ENCODE measurements at places on chromosomes 2 and 18.

DNA sequence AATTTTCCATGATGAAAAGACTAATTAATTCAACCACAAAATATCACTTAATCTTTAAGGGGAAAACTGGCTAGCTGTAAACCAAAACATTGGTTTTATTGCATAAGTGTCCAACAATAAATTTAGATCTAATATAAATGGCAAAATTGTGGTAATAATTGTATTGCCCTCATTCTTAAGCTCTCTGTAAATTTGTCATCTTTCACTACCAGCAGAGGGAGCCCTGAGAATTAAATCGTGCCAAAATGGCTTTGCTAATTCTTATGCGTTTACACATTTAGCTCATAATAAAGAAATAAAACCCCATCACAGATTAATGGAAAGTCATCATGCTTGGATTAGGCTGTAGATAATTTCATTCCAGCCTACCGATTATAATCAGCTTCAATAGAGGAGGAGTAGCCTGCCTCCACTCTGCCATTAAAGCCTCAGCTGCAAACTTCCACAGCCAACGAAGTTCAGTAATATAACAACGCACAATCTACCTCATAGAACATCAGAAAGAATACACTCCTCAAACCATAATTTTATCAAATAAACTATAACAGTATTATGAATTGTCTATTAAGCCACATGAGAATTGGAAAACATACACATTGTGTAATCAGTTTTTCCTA lies 70.0 kb upstream of the ATP5MC3 start:
- peak; percentile 55 for DNase-seq

DNA sequence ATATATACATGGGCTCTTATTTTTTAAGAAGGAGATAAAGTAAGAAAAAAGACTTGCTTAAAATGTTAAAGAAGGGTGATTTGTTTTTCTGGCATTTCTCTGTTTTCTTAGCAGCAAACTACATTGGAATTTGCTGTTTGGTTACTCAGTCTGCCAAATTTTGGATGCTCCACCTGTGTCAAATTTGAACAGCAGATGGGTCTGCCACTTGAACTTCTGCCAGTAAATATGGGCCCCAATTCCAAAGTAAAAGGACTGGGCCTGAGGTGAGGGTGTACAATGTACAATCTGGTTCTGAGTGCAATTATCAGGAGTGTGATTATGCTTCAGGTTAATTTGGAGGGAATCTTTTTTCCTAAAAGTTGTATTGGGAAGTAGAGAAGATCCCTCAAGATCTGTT lies 794.5 kb downstream of the DSC3 start:
- DNase-seq = no peak

- peak; percentile 65 for DNase-seq
These were observed 7.5 kb downstream of the SERTAD2 start for GRCh38 chr2:64646007-64646880.

DNA sequence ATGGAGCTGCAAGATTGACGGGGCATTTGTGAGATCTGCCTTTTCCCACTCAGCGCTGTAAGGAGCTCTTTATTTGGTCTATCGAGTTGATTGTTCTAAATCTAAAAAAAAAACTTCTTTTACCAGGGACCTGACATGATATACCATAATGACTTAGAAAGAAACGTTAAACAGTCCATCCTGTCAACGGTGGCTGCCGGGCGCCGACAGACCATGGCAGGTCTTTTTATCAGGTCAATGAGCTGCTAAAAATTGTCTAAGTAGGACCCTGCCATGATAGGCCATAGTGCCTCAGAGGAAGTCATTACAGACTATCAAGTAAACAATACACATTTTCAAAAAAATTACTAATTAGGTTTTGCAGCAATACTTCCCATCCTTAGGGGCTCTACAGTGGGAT lies 87.9 kb downstream of the KLHL14 start:
- DNase-seq = no peak

DNA sequence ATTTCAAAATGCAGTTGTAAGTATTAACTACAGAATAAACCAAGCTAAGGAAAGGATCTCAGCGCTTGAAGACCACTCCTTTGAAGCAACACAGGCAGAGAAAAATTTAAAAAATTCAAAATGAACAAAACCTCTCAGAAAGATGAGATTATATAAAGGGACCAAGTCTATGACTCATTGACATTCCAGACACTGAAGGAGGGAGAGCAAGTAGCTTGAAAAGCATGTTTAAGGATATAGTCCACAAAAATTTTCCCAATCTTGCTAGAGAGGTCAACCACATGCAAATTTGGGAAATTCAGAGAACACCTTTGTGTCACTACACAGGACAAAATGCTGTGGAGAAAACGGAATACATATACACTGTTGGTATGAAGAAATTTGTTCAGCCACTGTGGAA lies 112.6 kb upstream of the MC4R start:
- no peak for DNase-seq

DNA sequence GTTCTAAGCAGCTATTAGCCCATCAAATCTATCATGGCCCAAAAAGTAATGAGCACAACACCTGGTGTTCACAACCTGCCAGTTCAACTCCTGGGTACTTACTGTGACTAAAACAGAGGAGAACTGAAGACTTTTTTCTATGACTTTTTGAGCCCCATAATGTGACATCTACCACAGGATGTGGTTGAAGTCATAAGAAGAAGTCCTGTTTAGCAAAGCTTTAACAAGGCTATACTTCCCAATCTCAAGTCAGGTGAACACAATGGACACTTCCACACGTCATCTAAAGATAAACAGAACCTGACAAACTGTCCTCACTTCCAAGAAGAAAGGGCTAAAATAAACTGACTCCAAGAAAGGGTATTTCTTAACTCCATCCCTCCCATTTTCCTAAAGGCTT lies 138.8 kb downstream of the ATAD2B start:
- no peak for DNase-seq

DNA sequence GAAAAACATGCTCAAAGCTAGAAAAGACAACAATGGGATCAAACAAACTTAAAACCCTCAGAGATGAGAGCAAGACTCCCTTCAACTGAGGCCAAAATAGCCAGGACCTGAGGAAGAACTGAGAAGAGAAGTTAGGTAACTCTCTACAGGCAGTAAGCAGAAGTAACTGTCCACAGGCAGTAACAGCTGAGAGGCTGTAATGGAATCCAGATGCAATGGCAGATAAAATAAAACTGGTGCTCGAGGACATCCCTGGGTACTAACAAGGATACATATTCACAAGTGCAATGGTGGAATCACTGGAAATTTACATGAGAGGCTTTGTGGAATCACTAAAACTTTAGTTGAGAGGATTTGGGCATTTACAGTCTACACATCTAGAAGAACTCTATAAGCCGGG lies 30.4 kb upstream of the C2orf66 start:
- no peak for DNase-seq

DNA sequence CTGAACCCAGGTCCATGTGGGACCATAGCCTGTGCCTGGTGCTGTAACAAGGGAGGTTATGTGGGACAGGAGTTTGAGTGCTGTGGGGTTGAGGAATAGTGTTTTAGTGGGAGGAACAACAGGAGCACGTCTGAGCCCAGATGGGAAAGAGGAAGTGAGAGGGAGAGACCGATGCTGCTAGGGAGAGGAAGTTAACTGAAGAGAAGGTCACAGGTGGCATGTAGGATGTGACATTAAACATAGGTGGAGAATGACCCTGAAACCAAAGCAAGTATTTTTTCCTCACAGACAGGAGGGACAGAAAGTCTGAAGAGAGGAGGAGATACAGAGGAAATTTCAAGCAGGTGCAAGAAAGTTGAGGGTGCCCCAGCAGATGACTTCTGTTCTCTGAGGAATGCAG lies 87.8 kb downstream of the ACOXL start:
- no peak for DNase-seq

DNA sequence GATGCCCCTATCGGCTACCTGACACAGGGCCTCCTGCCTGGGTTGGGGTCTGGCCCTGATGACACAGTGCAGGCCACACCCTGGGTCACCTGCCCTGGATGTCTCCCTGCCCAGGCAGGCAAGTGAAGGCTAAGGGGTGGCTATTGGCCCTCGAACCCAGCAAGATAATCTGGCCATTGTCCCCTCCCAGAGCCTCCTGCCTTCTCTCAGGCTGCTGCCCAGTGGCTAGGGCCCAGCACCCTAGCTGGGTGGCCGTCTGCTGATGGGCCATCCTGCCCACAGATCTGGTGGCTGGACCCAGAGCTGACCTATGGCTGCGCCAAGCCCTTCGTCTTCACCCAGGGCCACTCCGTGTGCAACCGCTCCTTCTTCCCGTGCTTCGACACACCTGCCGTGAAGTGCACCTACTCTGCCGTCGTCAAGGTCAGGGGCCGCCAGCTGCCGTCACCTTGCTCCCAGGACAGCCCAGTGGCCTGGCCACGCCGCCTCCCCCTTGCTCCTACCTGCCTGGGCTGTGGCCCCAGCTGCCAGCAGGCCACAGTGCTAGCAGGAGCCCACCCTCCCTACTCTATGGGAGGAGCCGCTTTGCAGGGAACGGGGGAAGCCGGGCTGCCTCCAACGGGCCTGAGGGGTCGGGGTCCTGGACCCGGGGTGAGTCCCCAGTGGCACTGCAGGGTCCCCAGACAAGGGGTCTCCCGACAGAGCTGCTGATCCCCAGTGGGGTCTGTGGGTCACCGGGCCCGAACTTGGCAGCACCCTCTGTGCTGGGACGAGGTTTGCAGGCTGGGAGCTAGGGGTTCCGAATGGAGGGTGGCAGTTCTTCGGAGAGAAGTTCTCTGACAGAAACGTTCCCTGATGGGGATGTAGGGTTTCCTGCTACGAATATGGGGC lies 4.1 kb downstream of the RNPEPL1 start:
- DNase-seq = no peak

DNA sequence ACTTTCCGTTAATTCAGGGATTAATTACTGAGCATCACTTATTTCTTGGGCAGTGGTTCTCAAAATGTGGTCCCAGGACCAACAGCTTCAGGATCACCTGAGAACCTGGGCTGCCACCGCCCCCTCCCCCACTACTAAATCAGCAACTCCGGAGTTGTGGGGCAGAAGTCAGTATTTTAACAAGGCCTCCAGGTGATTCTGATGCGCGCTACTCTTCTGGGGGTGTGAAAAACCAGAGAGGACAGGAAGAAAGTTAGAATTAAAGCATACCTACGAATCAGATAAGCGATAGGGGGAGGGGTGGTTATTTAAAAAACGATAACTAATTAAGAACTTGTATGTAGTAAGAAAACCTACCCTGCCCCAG lies 319 bp downstream of the ZSCAN30 start:
- DNase-seq = no peak

DNA sequence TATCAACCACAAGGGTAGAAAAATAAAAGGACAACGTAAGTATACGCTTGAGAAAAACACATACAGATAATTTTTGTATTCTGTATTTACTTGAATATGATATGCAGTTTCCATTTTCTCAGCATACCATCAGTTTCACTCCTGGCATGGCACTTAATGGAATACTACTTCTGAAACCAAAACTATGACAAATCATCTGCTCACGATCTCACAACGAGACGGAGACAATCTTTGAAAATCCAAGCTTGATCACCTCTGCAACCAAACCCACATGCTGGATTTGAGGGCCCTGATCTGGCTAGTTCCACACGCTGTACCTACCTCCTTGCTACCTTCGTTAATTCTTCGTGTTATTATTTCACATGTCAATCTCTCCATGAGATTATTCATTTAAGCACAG lies 387.6 kb downstream of the NBAS start:
- no peak for DNase-seq

DNA sequence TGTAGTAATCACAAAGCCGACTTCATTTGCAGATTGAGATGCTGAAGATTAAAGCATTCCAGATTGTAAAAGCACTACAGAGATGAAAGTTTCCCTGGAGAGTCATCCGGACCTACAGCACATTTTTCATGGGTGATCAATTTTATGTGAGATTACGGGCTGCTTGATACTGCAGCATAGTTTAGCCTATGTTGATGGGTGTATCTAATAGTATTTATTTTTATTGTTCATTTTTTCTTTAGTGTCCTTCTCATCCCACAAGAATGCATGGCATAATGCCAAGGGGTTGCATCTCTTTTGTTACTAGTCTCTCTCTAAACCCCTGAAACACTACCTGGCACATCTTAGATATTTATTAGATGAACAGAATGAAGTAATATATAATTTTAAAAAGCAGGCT lies 240.4 kb downstream of the MBD2 start:
- DNase-seq = no peak

GRCh38 chr18:55743736-55744135 lies 155.7 kb upstream of the TCF4 start:
- DNase-seq = no peak

DNA sequence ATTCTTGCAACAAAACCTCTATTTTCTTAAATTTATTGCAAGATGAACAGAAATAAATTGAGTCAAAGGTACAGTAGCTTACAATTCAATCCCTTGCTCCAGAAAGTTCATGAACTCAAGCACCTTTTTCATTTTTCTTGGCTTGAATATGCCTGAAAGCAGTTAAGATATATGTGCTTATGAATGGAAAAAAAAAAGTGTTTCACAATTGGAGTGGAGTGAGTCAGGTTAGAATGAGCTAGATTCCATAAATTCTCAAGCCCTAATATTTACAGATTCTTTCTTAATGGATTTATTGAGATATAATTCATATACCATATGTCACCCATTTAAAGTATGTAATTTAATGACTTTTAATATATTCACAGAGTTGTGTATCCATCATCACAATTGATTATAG lies 39.6 kb upstream of the NEMP2 start:
- DNase-seq = no peak

GRCh38 chr18:58541789-58542425 lies 87.0 kb downstream of the ALPK2 start:
- DNase-seq = peak; percentile 92

GRCh38 chr2:165401285-165401852 lies 68.1 kb upstream of the CSRNP3 start:
- DNase-seq = peak; percentile 69

GRCh38 chr18:37659906-37660305 lies 94.3 kb upstream of the CELF4 start:
- DNase-seq = no peak

DNA sequence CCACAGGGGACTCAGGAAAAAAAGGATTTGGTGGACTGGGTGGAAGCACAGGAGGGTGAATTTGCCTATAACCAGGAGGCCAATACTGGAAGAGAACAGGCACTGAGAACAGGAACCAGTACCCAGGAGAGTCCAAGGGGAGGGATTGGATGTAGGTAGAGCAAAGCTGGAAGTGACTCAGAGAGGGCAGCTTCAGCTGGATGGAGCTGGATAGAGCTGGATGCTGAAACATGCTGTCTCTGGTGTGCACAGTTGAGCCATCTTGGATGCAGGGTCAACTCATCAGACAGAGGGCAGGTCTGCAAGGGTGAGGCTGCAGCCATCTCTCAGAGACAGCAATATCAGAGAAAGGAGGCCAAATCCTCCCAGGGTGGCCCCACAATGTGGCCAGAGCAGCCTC lies 134.0 kb downstream of the GALNT14 start:
- no peak for DNase-seq

- DNase-seq = no peak
These were observed 47.1 kb upstream of the ZNF519 start for GRCh38 chr18:14179306-14179705.

DNA sequence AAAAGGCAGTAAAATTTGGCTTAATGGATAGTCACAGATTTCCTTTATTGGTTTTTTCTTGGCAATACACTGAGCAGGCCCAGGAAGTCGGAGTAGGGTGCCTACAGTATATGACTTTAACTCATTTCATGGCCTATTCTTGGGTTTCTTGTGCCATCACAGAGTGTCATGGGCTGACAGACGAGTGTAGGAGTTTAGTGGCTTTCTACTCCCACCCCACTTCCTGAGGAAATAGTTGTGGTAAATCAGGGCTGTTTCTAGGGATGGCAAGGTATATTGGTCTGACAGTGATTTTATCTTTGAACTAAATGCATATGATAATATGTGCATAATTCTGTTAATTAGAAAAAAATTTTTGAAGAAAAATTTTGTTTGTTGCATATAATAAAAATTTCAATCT lies 100.1 kb downstream of the PLCL1 start:
- no peak for DNase-seq

- no peak for DNase-seq
These were observed 102.3 kb downstream of the RAPH1 start for GRCh38 chr2:203432811-203433210.
